ENCODE measurements at places on chromosomes 12 and 14. TPM values are rescaled to one million over a fixed set of nuclear protein-coding genes. Genes with fewer than 3 reads are reported as not detected.

GRCh38 chr12:132103542-132104308 is 40.4 kb downstream of the DDX51 start:
- H3K4me1 ChIP-seq: no peaks in the 10 kb centered on the region
- no peaks in the 10 kb centered on the region for H3K27me3 ChIP-seq
- H3K27ac ChIP-seq: no peak overlapping the region
- peaks cover 9% of the 10 kb centered on the region for H3K36me3 ChIP-seq
- no peak overlapping the region for H3K4me3 ChIP-seq

DNA sequence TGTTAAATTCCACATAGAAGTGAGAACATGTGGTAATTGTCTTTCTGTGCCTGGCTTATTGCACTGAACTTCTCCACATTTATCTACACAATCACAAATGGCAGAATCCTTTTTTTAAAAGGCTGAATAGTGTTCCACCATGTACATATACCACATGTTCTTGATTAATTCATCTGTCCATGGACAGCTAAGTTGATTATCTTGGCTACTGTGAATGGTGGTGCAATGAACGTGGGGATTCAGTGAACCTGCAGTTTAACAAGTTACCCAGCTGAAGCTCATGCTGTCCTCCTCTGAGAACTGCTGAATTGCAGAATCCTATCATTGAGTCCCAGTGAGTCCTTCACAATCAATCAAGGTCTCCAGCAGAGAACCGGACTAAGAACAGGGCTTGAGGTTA is 74.9 kb downstream of the TBK1 start:
- no peaks in the 10 kb centered on the region for H3K27me3 ChIP-seq
- H3K36me3 ChIP-seq: no peaks in the 10 kb centered on the region
- no peak overlapping the region for H3K4me3 ChIP-seq
- no peak for DNase-seq
- H3K4me1 ChIP-seq: no peaks in the 10 kb centered on the region

GRCh38 chr14:96268431-96269358 is 12.7 kb downstream of the BDKRB1 start:
- no peak for DNase-seq
- no peak overlapping the region for H3K27ac ChIP-seq
- no peaks in the 10 kb centered on the region for H3K36me3 ChIP-seq
- H3K4me3 ChIP-seq: no peak overlapping the region
- no peaks in the 10 kb centered on the region for H3K4me1 ChIP-seq
- H3K27me3 ChIP-seq: no peaks in the 10 kb centered on the region

GRCh38 chr14:71538938-71539649 is 393.1 kb upstream of the RGS6 start:
- H3K36me3 ChIP-seq: no peaks in the 10 kb centered on the region

- no peaks in the 10 kb centered on the region for H3K36me3 ChIP-seq
- H3K4me1 ChIP-seq: no peaks in the 10 kb centered on the region
- H3K27me3 ChIP-seq: no peaks in the 10 kb centered on the region
These were observed 43.2 kb downstream of the CALM1 start for GRCh38 chr14:90440021-90440451.

- no peaks in the 10 kb centered on the region for H3K36me3 ChIP-seq
- no peak overlapping the region for H3K4me3 ChIP-seq
These were observed 29.1 kb upstream of the SLC38A2 start for GRCh38 chr12:46401662-46402061.

DNA sequence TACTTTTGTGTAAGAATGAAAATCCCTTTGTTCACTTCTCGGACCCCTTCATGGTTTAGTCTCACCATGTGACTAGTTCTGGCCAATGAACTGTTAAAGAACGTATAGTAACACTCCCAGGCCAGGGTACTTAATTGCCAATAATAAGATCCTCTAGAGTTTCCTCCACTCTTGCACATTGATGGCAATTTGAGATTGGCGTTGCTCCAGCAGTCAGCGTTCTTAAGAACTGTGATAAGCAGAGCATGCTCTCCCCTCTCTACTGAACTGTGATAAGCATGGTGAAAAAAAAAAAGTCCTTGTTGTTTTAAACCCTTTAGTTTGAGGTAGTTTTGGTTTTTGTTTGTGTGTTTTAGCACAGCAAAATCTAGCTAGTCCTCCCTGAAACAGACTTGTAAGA is 854.5 kb downstream of the SLC6A15 start:
- H3K36me3 ChIP-seq: no peaks in the 10 kb centered on the region
- no peak overlapping the region for H3K27ac ChIP-seq
- no peaks in the 10 kb centered on the region for H3K4me1 ChIP-seq

DNA sequence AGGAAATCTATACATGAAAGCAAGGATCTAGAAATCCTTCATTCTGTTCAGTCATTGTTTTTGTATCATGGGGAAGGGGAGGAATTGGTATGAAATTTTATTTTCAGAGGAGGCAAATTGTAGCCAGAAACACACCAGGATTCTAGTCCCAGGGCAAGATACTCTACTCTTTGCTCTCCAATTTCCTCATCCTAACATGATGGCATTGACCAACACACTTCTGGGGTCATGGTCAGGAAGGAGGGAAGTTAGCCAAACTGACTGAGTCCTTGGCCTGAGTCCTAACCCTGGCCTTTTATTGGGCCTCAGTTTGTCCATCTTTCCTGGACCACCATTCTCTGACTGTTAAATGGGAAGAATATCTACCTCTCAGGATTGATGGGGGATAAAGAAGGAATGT is 65.5 kb downstream of the BBS10 start:
- H3K4me3 ChIP-seq: no peak overlapping the region
- no peak for DNase-seq
- H3K27me3 ChIP-seq: no peaks in the 10 kb centered on the region
- no peaks in the 10 kb centered on the region for H3K36me3 ChIP-seq
- H3K27ac ChIP-seq: no peak overlapping the region
- no peaks in the 10 kb centered on the region for H3K4me1 ChIP-seq

DNA sequence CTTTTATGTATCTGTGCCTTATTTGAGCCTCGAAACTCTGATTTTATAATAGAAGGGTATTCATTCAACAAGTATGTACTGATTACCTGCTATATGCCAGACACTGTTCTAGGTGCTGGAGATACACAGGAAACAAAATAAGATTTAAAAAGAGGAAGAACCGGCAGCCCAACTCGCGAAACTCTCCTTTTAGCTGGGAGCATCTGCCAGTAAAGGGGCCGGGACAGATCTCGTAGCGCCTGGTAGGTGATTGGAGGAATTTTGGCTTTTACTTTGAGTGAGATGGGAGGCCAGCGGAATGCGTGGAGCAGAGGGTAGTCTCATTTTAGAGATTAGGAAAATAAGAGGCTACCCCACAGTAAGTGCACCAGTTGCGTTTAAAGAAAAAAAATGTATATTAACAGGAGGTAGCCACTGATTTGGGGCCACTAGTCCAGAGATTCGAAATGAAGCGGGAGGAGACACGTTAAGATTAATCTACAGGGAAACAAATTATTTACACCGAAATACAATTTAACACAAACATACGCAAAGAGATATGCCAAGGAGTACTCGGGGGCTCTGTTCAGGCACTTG is 520 bp upstream of the MON2 start:
- peak overlapping the region; percentile 94 for H3K4me3 ChIP-seq
- no peaks in the 10 kb centered on the region for H3K27me3 ChIP-seq
- peaks cover 20% of the 10 kb centered on the region for H3K4me1 ChIP-seq
- no peaks in the 10 kb centered on the region for H3K36me3 ChIP-seq
- DNase-seq: no peak

DNA sequence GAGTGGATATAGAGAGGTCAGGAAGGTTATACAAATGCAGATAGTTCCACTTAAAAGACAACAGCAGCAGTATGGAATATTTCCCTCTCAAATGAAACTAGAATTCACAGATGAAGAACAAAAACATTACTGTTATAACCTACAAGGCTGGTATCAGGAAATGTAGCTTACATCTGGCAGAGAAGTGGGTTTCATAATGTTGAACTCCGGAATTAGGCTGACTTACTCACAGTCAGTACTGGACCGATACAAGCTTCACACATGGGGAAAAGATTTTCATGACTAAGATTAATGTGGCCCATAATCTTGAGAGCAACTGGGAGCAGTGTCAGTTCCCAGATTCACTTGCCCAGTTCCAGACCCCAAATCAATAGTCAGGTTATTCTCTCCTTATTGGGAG is 353.9 kb downstream of the DUSP6 start:
- H3K27me3 ChIP-seq: no peaks in the 10 kb centered on the region
- no peak overlapping the region for H3K4me3 ChIP-seq
- H3K27ac ChIP-seq: no peak overlapping the region
- DNase-seq: no peak
- H3K36me3 ChIP-seq: no peaks in the 10 kb centered on the region

GRCh38 chr14:92368001-92368400 is 45.0 kb downstream of the SLC24A4 start:
- no peak overlapping the region for H3K27ac ChIP-seq
- H3K4me1 ChIP-seq: no peaks in the 10 kb centered on the region
- DNase-seq: no peak
- H3K4me3 ChIP-seq: no peak overlapping the region
- H3K27me3 ChIP-seq: no peaks in the 10 kb centered on the region

GRCh38 chr12:2739832-2740641 is 54.7 kb upstream of the FKBP4 start:
- H3K27me3 ChIP-seq: no peaks in the 10 kb centered on the region
- no peaks in the 10 kb centered on the region for H3K36me3 ChIP-seq
- no peaks in the 10 kb centered on the region for H3K4me1 ChIP-seq
- DNase-seq: no peak
- H3K27ac ChIP-seq: no peak overlapping the region
- no peak overlapping the region for H3K4me3 ChIP-seq

- peaks cover 14% of the 10 kb centered on the region for H3K36me3 ChIP-seq
- no peaks in the 10 kb centered on the region for H3K27me3 ChIP-seq
- H3K27ac ChIP-seq: no peak overlapping the region
- no peaks in the 10 kb centered on the region for H3K4me1 ChIP-seq
- no peak overlapping the region for H3K4me3 ChIP-seq
These were observed 5.1 kb upstream of the VCPKMT start for GRCh38 chr14:50121486-50121885.

- peaks cover 82% of the 10 kb centered on the region for H3K4me1 ChIP-seq
- H3K27me3 ChIP-seq: no peaks in the 10 kb centered on the region
- H3K27ac ChIP-seq: peak overlapping the region; percentile 74
- no peak for DNase-seq
These were observed 103.4 kb downstream of the DAD1 start for GRCh38 chr14:22485649-22486048.

GRCh38 chr12:77678621-77679020 is 152.1 kb upstream of the NAV3 start:
- H3K36me3 ChIP-seq: no peaks in the 10 kb centered on the region
- no peak overlapping the region for H3K4me3 ChIP-seq
- no peak for DNase-seq
- no peaks in the 10 kb centered on the region for H3K4me1 ChIP-seq
- H3K27ac ChIP-seq: no peak overlapping the region

DNA sequence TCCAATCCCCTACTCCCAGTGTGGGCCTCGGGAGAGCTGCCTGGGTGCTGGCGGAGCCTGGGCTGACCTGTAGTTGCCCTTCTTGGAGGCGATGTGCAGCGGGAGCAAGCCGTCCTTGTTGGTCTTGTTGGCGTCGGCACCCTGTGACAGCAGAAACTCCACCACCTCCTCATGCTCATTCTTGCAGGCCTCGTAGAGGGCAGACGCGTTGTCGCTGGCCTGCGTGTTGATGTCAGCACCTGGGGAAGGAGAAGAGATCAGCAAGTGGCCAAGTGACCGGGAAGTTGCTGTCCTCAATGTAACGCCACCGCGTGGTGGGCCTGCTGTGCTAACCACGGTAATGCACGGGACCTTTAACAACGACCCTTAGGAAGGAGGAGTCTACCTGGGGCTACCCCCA is 20.1 kb downstream of the FAM181A start:
- H3K27me3 ChIP-seq: no peaks in the 10 kb centered on the region
- H3K27ac ChIP-seq: no peak overlapping the region
- no peaks in the 10 kb centered on the region for H3K4me1 ChIP-seq
- H3K36me3 ChIP-seq: peaks cover 6% of the 10 kb centered on the region
- no peak for DNase-seq

DNA sequence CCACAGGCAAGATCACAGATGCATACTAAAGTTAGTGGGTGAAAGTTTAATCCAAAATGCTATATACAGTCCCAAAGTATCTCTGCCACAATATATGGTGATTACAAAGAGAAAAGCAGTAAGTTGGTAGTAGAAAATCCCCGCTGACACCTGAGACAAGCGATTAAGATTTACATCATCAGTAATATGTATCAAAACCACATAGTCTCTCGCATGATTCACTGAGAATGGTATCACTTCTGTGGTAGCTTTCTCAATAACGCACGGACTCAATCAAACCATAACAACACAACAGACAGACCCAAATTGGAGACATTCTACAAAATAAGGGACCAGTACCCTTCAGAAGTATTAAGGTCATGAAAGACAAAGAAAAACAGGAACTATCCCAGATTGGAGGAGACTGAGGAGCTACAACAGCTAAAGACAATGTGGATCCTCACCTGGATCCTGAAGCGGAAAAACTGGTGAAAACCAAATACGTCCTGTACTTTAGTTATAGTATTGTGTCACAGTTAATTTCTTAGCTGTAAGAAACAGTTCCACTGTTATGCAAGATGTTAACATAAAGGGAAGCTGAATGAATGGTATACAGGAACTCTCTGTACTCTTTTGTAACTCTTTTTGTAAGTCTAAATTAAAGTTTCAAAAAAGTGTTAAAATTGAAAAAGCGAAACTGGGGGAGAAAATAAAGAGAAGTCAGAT is 51.0 kb downstream of the SPTLC2 start:
- peak; percentile 17 for DNase-seq
- H3K36me3 ChIP-seq: peaks cover 44% of the 10 kb centered on the region
- H3K4me1 ChIP-seq: no peaks in the 10 kb centered on the region

DNA sequence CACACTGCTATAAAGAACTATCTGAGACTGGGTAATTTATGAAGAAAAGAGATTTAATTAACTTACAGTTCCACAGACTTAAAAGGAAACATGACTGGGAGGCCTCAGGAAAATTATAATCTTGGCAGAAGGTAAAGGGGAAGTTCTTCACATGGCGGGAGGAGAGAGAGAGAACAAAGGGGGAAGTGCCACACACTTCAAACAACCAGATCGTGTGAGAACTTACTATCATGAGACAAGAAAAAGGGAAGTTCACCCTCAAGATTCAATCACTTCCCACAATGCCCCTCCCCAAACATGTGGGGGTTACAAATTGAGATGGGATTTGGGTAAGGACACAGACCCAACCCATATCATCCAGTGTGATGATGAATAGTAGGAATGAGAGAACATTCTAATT is 366.5 kb downstream of the LRFN5 start:
- no peaks in the 10 kb centered on the region for H3K4me1 ChIP-seq
- no peak overlapping the region for H3K4me3 ChIP-seq
- H3K27me3 ChIP-seq: no peaks in the 10 kb centered on the region
- no peak for DNase-seq
- H3K27ac ChIP-seq: no peak overlapping the region

- no peak for DNase-seq
- H3K36me3 ChIP-seq: no peaks in the 10 kb centered on the region
- no peak overlapping the region for H3K27ac ChIP-seq
- no peak overlapping the region for H3K4me3 ChIP-seq
- peaks cover 12% of the 10 kb centered on the region for H3K4me1 ChIP-seq
- peaks cover 5% of the 10 kb centered on the region for H3K27me3 ChIP-seq
These were observed 798 bp upstream of the RASAL1 start for GRCh38 chr12:113136128-113136989.

- no peak for DNase-seq
- H3K4me1 ChIP-seq: no peaks in the 10 kb centered on the region
- H3K27me3 ChIP-seq: no peaks in the 10 kb centered on the region
- no peak overlapping the region for H3K4me3 ChIP-seq
- H3K27ac ChIP-seq: no peak overlapping the region
These were observed 82.5 kb downstream of the LMO3 start for GRCh38 chr12:16523284-16523950.

LPAR5 gene
- 10.0 TPM for total RNA-seq

SEL1L gene
- 77.0 TPM for total RNA-seq

TRPV4 gene
- total RNA-seq: not detected

MRPL51 gene
- 32.8 TPM for total RNA-seq

CORO1C gene
- total RNA-seq: 36.0 TPM

SERPINA5 gene
- total RNA-seq: not detected

SLC39A5 gene
- 0.71 TPM for total RNA-seq

RD3L gene
- total RNA-seq: not detected

PZP gene
- total RNA-seq: not detected

CISTR gene
- total RNA-seq: not detected

Data from natural killer cell (primary cell).